ENCODE measurements at places on chromosomes 13 and 19.

GRCh38 chr19:45900738-45901431 lies 1.5 kb downstream of the MYPOP start:
- DNase-seq, result no peak

GRCh38 chr13:112790735-112791641 lies 101.2 kb downstream of the ATP11A start:
- no peak for DNase-seq

GRCh38 chr13:52356327-52356726 lies 49.6 kb downstream of the THSD1 start:
- no peak for DNase-seq

DNA sequence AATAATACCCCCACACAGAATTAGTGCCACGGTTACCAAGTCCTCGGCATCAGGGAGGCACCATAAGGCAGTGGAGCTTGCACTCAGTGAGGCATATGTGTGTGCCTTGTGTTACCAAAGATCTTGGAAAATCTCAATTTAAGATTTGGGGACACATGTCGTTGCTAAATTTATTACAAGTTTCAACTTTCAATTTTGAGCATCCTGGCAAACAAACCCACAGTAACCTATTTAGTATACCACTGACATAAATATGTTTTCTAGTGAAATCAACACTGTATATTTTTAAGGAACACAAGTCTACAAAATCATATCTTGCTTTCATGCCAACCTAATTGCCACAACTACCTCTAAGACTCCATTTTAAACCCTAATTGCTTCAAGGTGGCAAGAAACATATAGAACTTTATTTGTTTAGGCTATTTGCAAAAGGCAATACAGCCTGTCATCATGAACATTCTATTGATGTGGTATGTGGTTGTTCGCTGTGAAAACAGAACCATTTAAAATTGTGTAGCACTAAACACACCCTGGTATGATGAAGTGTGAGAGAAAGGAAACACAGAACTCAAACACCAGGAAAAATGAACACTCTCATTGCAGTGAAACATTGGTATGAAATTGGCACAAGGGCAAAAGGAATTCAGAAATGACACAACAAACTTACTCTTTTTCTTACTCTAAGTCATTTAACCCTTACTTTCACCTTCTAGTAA lies 531.1 kb downstream of the IRS2 start:
- DNase-seq, result no peak

- no peak for DNase-seq
Observed at GRCh38 chr19:6011794-6012193, 33.9 kb upstream of the RANBP3 start.

DNA sequence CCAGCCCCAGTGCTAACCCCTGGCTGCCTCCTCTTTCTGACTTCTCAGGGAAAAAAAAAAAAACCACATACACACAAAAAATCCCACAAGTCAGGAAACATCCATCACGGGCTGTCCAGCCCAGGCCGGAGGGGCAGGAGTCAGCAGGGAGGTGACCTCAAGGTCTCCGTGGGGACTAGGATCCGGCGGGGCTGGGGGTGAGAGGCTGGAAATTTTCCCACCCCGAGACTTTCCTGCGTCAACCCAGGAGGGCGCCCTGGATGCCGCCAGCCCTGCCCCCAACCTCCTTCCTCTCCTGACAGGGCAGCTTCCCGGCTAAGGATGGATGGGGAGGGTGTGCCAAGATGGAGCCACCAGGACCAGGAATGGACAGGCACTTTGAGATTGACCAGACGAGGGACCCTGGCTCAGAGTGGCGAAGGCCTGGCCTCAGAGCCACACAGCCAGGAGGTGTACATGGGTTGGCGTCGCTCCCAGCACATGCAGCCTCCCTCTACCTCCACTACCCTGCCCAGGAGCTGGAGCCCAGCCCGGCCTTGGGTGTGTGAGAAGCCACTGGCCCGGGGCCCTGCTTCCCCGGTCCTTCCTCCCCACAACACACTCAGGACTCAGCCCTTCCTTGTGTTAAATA lies 33.3 kb downstream of the BLOC1S3 start:
- DNase-seq, result no peak

DNA sequence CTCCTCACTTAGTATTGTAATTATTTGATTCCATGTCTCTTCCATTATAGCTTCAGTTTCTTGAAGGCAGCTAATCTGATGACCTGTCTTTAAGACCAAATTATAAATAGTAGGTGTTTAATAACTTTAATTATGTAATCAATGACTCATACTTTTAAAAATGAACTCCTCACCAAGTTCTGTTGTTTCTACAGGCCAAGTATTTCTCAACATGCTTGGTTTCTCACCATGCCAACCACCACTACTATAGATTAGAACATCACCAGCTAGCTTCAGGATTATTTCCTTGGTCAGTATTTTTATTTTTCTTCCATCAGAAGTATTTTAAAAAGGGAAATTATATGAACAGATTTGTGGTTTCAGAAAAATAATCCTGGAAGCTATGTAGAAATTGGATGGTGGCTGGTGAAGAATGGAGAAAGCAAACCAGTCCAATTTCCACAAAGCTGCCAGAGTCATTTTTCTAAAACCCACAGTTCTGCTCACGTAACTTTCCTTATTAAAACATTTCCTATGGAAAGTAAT lies 237.7 kb upstream of the DACH1 start:
- DNase-seq, result no peak

DNA sequence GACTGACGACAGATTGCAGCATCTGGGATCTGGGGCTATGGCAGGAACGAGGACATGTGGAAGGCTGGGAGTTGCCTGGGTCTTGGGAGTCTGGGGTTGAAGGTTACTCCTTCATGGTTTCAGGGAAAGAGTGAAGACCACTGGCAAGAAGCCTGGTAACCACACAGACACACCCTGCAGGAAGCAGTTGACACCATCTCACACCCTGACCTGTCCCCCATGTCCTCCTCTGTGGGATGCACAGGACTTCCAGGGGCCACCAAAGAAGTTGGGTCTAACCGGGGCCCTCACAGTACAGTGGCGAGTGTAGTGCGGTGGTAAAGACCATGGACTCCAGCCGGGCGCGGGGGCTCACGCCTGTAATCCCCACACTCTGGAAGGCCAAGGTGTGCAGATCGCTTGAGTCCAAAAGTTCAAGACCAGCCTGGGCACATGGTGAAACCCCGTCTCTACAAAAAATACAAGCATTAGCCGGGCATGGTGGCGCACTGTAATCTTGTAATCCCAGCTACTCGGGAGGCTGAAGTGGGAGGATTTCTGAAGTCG lies 10.6 kb upstream of the FFAR2 start:
- DNase-seq, result no peak

- no peak for DNase-seq
Observed at GRCh38 chr13:99996381-99996973, 14.9 kb downstream of the ZIC2 start.

- DNase-seq, result no peak
Observed at GRCh38 chr19:7888145-7888825, at the start of gene LRRC8E. Gene LRRC8E (plus strand): TSS chr19:7888510. CDS start chr19:7895604, 7,094 bp downstream.

DNA sequence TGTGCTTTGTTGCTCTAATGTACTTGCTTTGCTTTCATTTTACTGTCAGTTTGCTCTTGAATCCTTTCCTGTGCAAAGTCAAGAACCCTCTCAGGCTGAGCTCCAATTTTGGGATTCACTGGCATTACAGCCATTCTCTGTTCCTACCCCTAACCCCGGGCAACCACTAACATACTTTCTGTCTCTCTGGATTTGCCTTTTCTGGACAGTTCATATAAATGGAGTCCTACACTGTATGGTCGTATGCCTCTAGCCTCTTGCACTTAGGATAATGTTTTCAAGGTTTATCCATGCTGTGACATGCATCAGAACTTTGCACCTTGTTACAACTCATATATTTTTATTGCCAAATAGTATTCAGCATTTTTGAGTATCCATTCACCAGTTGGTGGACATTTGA lies 2.7 kb upstream of the TEX30 start:
- DNase-seq, result no peak

GRCh38 chr19:48920949-48921348 lies 12.6 kb upstream of the DHDH start:
- DNase-seq, result no peak

DNA sequence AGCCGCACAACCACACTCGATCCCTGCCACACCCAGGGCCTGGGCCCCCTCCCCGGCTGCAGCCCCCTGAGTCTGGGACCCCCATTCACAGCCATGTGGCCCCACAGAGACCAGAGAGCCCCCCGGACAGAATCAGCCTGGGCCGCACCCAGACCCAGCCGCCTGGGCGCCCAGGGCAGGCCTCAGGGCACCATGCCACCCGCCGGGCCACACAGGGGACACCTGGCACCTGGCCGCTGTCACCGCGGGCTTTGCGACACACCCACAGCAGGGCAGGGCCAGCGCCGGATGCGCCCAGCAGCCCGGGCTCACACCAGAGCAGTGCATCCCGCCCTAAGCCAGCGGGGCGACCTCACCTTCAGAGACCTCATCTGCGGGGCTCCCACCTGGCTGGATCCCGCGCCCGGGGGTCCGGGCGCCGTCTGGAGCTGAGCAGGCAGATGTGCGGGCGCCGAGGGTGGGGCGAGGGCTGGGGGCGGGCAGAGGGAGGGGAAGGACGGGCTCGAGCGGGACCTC lies 443 bp downstream of the TBXA2R start:
- no peak for DNase-seq

GRCh38 chr13:94708031-94708859 lies 4.1 kb downstream of the SOX21 start:
- DNase-seq, result no peak

GRCh38 chr13:72458701-72459100 lies 268.7 kb downstream of the MZT1 start:
- DNase-seq, result no peak

DNA sequence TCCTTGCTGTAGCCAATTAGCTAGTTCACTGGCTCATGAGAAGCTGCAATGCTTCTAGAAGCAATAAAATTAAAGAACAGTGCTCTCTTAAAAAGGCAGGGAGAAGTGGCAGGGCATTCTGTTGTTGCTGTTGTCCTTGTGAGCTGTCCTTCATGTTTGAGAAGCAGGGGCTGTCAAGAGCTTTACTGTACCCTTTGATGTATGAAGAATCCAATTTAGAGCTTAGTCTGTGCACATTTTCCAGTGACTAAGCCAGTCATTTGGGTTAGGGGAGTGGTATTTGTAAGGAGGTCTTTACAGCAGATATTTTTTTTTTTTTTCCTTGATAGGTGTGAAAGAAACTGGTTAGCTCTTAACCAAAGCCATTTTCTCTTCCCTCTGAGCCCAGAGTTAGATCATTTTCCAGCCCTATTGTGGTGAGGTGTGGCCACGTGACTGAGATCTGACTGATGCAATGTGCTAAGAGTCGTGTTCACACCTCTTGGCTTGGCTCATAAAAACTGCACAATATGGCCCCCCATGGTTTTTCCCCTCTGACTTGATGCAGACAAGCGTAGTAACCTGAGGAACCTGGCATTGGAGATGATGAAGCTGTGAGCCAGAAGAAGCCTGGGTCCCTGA lies 309.6 kb upstream of the TMTC4 start:
- DNase-seq, result no peak

- no peak for DNase-seq
Observed at GRCh38 chr19:58346961-58347929, 6.0 kb downstream of the A1BG start.

- DNase-seq, result no peak
Observed at GRCh38 chr13:38577048-38577447, 109.8 kb upstream of the FREM2 start.

- peak; percentile 40 for DNase-seq
Observed at GRCh38 chr13:28449826-28450773, 44.8 kb downstream of the FLT1 start.

DNA sequence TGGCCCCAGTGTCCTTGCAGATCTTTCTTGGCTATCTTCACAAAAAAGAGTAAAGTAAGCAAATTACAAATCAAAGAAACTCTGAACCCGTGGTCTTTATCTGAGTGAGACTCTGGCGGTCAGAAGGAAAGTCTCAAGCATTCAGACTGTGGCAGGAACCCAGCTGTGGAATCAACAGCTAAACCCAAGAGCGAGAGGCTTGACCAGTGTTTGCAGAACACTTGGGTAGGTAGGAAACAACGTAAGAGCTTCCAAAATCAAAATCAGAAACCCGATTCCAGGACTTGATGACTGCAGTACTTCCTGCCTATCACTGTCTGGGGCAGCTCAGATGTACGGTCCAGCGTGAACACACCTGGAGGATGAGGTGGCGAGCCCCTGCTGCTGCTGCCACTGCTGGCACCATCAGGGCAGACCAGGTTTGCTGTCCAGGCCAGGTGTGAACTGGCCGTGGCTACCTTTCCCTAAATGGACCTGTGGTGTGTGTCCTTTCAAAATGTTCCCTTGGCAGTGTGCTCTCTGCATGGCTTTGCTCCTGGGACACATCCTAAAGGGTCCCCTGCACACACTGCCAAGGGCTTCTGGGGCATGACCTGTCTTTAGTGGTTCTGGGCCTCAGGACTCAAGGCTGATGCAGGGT lies 9.5 kb downstream of the TUBA3C start:
- no peak for DNase-seq

DNA sequence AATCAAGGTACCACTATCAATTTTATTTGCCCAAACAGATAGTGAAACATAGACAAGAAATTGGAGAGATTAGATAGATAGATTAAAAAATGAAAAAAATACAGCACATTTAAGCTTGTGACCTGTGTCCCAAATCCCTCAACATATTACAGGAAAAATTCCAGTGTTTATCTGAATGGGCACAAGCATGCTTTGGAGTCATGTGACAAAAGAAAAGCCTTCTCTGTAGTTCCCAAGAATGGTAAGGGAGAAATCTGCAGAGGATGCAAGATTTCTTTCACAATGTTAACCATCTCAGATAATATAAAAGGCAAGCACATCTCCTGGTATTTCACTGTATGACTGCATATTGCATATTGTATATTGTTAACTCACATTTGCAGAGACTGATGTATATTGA lies 168.0 kb downstream of the PCDH9 start:
- no peak for DNase-seq

GRCh38 chr13:82848766-82849165 lies 1033.5 kb downstream of the SLITRK1 start:
- no peak for DNase-seq

DNA sequence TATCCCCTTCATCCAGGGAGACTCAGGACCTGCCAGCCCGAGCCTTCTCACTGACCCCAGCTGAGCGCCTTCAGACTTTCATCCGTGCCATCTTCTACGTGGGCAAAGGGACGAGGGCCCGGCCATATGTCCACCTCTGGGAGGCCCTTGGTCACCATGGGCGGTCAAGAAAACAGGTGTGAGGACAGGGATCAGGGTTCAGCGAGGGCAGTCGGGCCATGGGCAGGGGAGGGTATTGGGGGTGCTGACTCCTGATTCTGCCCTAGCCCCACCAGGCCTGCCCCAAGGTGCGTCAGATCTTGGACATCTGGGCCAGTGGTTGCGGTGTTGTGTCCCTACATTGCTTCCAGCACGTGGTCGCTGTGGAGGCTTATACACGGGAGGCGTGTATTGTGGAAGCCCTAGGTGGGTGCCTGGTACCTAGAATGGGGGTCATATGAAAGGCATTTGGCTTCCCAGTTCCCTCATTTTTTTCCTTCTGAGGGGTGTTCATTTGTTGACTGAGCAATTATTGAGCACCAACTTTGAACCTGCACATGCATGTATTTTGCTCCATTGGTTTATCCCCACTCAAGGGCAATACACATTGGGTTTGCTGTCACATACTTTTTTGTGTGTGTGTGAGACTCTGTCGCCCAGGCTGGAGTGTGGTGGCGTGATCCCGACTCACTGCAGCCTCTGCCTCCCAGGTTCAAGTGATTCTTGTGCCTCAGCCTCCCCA lies 3.9 kb downstream of the ANKLE1 start:
- DNase-seq, result no peak
